Stimulated activated CD8-positive, alpha-beta memory T cell treated with anti-CD3 and anti-CD28 coated beads, Interleukin-7, amount 100 ng/mL, for 1 hour (primary cell): ENCODE measurements at places on chromosomes 13 and 19.

DNA sequence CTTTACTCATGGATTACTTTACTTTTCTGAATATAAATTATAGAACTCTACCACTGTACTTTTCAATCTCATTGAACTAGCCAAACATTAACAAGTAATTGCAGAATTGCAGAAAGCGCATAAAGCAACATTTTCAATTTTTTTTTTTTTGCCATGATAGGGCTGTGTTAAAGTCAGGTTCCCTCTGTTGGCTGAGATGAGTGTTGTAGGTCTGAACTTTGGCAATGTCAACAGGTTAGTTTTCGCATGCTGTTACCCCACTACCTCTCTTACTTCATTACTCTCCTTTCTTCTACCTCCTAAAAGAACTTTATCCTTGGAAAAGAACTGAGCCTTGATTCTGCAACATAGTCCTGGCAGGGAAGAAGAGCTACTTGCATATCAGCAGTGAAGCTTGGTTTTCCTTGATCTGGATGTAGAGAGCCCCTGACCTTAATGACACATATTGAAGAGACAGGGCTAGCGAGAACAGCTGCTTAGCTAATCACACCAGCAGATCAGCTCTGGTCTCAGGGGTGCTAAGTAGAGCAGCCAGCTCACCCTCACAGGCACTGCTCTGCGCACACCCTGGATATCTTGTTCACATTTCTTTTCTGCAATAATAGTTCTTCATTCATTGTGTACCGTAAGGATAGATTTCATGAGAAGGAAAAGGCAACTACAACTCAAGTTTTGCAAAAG lies 119.5 kb downstream of the FLT1 start:
- DNase-seq, result no peak

- no peak for DNase-seq
Measured at GRCh38 chr13:23667750-23668149, 97.5 kb downstream of the TNFRSF19 start.

DNA sequence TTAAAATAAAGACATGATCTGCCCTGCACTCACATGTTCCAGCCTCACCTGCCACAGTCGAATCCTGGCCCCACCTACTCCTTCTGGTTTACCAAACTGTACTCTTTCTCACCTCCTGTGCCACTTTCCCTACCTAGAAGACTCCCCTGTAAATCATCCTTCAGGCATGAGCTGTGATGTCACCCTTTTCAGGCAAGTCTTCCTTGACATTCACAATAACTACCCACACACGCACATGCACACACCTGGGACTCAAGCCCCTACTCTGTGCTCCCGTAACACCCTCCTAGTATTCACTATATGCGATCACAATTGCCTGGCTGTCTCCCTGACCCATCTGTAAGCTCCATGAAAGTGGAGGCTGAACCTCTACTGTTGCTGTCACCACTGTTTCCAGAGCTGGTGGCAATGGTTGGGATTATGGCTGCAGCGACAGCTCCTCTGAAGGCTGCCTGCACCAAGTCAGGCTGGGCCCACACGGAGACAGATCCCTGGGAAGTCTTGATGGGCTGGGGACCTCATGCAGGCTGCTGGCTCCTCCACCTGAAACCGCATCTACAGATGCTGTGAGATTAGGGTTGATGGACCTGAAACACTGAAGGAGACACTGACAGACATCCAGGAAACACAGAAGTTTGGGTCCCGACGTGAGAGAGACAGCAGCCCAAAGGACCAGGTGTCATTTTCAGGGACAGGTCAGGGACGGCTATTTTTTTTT lies 611.1 kb downstream of the UQCRFS1 start:
- no peak for DNase-seq

DNA sequence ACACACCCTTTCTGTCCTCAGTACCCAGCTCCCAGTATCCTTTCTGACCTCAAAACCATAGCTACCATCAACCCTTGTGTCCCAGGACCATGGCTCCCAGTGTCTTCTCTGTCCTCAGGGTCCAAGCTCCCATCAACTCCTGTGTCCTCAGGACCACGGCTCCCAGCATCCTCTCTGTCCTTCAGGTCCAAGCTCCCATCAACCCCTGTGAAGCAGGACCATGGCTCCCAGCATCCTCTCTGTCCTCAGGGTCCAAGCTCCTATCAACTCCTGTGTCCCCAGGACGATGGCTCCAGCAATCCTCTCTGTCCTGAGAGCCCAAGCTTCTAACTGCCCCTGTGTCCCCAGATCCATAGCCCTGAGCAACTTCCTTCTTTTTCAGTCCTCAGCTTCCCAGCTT lies 1.7 kb upstream of the CADM4 start:
- no peak for DNase-seq

DNA sequence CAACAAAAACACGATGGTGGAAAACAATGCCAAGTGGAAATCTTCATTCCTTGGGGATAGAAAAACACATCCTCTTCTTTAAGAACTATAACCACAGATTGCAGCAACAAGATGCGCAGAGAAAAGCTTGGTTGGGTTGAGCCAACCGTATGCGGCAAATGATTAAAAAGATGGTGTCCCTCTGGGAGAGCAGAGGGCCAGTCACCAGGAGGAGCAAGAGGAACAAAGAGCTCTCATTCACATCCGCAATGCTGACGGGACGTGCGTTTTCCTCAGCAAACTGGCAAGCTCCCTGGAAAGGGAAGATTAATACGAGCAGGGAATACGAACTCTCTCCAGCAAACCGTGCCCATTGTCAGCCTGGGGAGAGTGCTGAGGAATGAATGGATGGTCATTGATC lies 141.6 kb downstream of the KATNAL1 start:
- no peak for DNase-seq

DNA sequence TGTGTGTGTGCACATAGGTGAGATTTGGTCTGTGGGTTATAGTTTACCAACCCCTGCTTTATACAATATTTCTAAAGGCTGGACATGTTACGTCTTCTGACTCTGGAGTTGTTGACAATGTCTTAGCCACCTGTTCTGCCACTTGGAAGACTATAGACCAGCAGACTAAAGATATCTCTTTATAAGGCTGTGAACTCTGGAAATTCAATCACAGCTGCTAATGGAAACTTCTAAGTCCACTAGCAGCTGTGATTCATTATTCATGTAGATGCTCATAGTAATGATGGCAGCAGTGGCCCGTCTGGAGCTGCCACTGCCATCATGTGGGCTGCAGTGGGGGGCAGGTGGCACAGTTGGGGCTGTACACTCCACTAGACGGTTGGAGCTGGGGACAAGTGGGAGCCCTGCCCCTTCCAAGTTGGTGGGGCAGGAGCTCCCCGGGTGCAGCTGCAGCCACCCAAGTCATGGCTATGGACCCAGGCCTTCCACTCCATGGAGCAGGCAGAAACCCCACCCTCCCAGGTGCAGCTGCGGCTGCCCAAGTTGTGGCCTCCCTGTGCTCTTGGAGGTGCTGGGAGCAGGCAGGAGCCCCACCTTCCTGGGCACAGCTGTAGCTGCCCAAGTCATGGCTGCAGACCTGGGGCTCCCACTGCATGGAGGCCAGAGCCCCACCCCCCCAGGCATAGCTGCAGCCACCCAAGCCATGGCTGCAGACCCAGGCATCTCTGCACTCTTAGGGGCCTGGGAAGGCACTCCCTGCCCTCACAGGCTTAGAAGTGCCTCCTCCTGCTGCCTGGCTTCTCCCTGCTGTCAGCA lies 8.8 kb downstream of the IGFL4 start:
- DNase-seq, result no peak

DNA sequence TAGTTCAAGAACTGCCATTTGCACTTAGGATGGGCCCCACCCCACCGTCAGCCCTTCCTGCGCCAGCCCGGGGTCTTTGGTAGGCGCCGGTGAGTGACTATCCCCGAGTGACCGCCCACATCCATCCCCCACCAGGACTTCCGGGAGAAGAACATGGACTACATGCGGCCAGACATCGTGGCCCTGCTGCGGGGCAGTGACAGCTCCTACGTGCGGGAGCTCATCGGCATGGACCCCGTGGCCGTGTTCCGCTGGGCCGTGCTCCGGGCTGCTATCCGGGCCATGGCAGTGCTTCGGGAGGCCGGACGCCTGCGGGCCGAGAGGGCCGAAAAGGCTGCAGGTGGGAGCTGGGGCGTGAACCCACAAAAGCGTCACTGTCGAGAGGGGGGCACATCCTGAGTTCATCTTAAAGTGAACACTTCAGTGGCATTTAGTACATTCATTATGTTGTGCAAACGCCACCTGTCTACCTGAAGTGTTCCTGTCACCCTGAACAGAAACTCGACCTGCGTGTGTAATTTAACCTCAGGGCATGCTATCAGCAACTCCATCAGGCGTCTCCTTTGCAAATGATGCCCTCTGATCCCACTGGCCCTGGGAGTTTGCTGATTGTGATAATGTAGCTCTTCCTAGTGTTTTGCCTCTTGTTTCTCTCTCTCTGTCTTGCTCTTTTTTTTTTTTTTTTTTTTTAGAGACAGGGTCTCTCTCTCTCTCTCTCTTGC lies 42.4 kb upstream of the USE1 start:
- DNase-seq, result no peak
